RKO (cell line): ENCODE measurements at places on chromosomes 2 and 18.
A peak's percentile ranks its signal among the peaks of the same experiment; 100 is the strongest.

DNA sequence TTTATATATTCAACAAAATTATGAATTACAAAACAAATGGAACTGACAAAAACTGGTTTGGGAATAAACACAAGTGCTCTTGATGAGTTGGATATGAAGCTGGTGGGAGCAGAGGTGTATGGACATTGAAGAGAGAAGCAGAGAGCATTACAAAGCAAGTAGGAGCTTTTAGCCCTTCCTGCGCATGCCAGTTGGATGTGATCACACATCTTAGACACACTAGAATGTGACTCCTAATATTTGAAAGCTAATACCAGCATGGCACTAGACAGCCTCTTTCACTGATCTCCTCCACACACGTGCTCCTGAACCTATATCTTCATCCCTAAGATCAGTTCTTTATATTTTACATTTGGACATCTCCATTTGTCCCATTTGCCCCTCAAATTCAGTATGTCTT lies 298.1 kb downstream of the MTX2 start:
- no peak for DNase-seq

GRCh38 chr2:42545841-42546390 lies 22.5 kb upstream of the MTA3 start:
- no peak for DNase-seq

GRCh38 chr2:125681576-125681975 lies 974.4 kb upstream of the GYPC start:
- DNase-seq: no peak

DNA sequence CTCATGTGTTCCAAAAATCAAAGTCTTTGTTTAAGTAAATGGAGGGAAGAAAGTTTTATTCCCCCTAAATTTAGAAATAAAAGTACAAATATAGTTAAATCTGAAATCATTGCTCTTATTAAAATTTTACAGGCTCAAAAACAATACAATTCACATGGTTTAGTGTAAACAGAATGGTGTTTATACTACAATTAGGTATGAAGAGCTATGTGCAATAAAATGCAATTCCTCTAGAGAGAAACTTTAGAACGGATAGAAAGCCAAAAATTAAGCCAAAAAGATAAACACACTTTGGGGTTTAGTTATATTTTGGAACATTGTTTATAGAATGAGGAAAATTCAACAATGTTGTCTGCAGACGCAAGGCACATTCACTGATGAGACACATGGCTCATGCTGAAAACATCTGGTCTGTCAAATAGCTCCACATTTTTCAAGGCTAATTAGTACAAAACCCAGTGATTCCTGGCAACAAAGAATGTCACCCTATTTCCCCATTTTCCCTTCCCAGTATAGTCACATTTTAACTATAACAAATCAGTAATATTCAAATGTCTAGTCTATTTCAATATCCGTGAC lies 103.3 kb downstream of the EXOC6B start:
- DNase-seq: no peak

DNA sequence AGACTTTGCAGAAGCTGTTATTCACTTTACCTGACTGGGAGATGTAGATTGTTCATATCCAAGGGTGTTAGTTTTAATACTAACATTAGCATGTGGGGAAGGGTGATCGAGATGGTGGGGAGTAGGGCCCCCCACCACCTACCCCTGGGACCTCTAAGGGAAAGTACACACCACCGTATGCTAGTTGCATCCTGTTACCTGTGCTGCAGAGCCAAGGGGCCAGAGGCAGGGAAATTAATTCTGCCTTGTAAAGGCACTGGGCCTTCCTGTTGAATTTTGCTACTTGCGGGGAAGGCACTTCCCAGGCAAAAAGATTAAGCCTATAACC lies 9.0 kb downstream of the STEAP3 start:
- no peak for DNase-seq

DNA sequence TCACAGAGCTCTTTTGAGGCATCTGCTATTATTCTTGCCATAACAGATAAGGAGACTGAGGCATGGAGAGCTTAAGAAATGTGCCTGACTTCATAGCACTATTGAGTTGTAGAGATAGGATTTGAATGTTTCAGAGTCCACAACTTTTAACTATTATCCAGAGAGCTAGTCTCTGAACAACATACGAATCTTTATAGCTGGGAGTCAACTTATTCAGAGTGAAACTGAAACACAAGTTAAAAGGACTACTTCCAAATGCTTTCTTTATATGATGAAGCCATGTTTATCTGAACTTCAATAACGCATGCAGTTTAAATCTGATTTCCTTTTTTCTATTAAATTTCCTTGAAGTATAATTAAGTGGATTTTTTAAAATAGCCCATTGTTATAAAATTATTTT lies 268.8 kb downstream of the IKZF2 start:
- DNase-seq: no peak

DNA sequence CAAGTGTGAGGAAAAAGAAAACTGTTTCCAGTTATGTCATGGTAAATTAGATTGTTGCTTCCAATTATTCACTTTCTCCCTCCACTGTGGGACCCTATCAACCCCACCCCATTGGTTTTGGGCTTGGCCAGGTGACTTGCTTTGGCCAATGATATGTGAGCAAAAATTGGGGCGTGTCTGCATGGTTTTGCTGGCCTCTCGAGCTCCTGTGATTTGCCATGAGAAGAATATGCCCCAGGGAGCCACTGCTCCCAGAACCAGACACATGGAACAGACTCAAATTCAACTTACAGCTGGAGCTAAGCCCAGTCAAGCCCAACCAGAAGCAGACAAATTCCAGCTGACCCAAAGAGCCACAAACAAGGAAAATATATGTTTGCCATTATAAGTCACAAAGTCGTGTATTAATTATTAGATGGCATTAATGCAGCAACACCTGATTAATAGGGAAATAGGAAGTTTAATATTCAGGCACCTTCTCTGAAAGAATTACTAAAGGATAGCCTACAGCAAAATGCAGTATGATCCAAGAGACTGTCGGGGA lies 248.9 kb downstream of the ANAPC1 start:
- no peak for DNase-seq

DNA sequence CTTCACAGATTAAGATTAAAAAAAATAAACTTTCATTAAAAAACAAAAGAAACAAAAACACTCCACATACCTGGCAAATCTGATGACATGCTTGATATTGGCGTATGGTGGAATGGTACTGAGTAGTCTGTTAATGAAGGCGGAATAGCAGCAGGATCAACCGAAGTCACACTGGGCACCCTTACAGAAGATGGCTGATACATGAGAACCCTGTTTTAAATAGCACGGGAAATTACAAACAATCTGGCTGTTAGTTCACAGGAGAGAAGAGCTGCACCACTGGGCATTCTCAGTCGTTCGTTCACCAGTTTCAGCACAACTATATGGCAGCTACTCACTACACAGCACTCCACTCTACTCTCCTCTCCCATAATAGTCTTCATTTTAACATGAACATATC lies 64.0 kb upstream of the ST8SIA5 start:
- no peak for DNase-seq

GRCh38 chr18:10020171-10020570 lies 106.4 kb downstream of the VAPA start:
- DNase-seq: no peak

DNA sequence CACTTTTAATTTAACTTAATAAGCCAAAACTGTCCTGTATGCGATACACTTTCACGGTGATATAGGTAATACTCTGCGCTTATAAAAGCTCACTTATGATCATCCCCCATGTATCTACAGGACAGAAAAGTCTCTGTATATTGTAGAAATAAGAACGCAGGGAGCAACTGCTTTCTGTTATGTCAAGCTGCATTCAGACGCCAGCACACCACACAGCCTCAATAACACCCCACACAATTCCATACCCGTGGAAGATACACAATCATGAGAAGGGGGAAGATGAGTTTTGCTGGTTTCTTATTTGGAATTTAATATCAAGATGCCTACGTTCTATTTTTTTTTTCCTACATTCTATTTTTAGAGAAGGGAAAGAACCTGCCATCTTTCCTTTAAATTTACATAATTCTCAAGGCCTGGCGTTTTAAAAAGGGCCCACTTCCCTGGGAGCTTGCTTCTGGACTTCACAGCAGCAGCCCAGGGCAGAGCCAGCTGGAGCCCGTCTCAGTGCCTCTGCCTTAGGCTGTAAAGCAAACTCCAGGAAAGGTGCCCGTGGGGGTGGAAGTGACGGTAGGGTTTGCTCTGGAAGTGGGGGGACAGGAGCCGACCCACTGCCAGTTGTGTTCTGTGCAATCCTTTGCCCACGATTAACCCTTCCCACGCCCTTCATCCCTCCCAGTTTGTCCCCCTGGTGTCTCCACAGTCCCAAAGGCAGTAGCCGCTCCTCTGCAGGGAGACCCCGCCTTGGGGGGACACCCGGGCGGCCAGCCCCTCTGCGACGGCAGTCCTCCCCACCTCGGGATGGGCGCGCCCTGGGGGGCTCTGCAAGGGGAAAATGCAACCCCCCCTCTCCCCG lies 5.3 kb downstream of the PTGR3 start:
- no peak for DNase-seq

GRCh38 chr2:226799211-226799975 lies at the start of gene IRS1:
TSS of gene IRS1 (minus strand) at chr2:226799820. CDS start at chr2:226798738, 1,082 bp downstream.
- DNase-seq: peak; percentile 72

- no peak for DNase-seq
These were observed 1.1 kb upstream of the FZD5 start for GRCh38 chr2:207770602-207771404.

GRCh38 chr18:62660691-62661090 lies 54.6 kb upstream of the PHLPP1 start:
- DNase-seq: no peak

GRCh38 chr2:232129483-232129882 lies 168.0 kb downstream of the DIS3L2 start:
- DNase-seq: no peak

DNA sequence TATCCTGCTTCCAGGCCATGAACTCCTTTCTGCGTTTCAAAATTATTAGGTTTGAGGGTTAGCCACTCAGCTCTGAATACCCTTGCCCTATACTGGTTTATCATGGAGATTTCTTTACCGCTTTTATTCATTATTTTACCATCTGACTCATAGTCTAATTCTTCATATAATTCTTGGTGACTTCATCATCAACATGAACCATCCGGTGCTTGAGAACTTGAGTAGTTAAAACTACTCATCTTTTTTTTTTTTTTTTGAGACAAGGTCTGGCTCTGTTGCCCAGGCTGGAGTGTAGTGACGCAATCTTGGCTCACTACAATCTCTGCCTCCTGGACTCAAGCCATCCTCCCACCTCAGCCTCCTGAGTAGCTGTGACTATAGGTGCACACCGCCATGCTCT lies 94.2 kb upstream of the LHCGR start:
- peak; percentile 40 for DNase-seq

- DNase-seq: peak; percentile 12
These were observed 351.0 kb downstream of the PIK3C3 start for GRCh38 chr18:42305869-42306593.

DNA sequence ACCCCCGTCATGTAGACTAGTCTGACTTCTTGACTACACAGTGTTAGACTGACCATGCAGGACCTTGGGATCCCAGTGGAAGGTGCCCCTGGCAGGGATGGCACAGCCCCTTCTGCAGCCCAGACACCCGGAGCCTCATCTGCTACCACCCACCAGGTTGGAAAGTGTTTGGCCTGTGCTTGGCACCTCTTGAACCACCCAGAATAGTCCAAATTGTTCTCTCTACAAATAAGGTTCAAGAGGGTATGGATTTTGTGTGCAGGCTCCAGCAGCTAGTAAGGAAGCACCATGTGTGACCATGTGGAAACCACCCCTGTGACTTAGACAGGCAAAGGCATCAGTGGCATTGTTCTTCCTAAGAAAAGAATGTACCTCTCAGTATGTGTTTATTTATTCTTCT lies 18.4 kb downstream of the L3MBTL4 start:
- DNase-seq: no peak

DNA sequence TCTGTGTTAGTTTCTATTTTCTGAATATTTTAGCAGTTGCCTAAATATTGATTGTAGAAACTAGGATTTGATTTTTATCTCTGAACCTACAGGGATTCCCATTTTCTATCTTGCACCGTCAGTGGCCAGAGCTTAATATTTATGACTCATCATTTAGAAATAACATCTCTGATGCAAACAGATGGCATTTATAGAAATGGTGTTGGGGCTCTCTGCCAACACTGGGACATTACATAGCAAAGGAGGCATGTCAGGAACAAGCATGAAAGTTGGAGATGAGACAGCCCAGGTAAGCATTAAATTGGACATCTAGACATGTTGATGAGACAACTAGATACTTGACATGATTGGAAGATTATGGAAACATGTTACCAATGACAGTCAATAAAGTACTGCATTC lies 165.3 kb upstream of the SYT4 start:
- no peak for DNase-seq

GRCh38 chr2:109066917-109067597 lies 61.9 kb upstream of the SH3RF3 start:
- no peak for DNase-seq

GRCh38 chr2:130841741-130842365 lies 5.1 kb downstream of the ARHGEF4 start:
- DNase-seq: no peak

- no peak for DNase-seq
These were observed 31.4 kb downstream of the TIMM21 start for GRCh38 chr18:74179623-74180199.

DNA sequence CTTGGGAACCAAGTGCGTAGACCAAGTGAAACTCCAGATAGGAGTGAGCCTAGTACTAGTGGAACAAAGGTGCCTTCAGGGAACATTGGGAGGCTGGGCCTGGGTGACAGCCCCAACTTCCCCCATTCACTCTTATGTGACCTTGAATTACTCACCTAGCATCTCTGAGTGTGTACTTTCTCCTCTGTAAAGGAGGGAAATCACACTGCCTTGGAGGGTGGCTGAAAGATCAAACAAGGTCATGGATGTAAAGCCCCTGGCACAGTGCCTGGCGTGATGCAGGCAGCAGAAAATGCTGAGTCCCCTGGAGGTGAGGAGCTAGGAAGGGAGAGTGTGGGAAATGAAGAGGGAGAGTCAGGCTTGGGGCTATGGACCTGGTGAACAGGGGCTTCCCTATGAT lies 45.9 kb downstream of the MARCO start:
- DNase-seq: no peak

DNA sequence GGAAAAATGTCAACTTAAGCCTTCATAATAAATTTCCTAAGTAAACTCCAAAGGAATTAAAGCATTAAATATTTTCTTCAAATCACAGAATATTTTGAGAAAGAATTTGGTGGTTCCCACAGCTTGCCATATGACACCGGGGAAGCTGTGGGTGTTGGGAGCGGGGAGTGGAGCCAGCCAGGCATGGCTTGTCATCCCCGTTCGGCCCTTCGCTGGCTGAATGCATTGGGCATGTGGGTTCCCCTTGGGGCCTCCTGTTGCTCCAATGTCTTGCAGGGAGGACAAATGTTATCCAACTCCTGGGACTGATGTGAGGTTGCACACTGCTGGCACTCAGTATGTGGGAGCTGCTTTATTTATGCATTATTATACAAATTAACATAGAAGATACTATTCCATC lies 18.6 kb downstream of the NGEF start:
- no peak for DNase-seq

DNA sequence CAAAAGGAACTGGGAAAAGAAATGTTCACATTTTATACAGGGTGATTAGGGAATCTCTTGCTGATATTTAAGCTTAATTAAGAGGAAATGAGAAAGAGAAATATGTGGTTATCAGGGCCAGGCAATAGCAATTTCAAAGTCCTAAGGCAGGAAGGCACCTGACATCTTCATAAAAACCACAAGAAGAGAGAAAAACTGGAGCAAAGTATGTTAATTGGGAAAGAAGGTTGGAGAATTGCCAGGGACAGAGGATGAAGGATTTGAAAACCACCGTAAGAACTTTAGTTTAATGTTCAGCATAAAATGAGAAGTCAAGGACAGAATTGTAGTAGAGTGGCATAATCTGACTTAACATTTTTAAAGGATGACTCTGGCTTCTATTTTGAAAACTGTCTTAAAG lies 691.8 kb upstream of the NRXN1 start:
- no peak for DNase-seq
